ENCODE measurements at places on chromosomes 5 and 9.

- DNase-seq, result no peak
Observed at GRCh38 chr9:79779901-79780300, 208.1 kb downstream of the TLE4 start.

DNA sequence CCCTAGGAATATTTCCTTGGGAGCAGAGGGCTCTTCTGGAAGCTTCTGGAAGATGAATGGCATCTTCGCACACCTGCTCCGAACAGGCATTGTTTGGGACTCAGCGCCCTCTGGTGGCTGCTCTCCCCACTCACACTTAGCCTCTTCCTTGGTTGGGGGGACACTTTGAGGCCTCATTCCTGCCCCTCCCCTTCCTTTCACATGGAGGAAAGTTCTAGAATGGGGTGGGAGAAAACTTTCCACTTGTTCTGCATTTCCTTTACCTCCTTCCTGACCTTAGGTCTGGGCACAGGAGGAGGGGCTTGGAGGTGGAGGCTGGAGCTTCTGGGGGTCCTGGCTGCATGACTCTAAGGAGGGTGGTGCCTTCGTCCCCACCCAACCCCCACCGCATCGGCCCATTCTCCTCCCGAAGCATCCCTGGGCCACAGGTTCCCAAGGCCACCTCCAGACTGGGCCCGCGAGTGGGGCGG lies 19.3 kb upstream of the SMIM32 start:
- DNase-seq, result peak; percentile 31

GRCh38 chr5:178383301-178383918 lies 150.8 kb upstream of the PHYKPL start:
- no peak for DNase-seq

GRCh38 chr5:156327296-156327695 lies 332 bp downstream of the SGCD start:
- no peak for DNase-seq

DNA sequence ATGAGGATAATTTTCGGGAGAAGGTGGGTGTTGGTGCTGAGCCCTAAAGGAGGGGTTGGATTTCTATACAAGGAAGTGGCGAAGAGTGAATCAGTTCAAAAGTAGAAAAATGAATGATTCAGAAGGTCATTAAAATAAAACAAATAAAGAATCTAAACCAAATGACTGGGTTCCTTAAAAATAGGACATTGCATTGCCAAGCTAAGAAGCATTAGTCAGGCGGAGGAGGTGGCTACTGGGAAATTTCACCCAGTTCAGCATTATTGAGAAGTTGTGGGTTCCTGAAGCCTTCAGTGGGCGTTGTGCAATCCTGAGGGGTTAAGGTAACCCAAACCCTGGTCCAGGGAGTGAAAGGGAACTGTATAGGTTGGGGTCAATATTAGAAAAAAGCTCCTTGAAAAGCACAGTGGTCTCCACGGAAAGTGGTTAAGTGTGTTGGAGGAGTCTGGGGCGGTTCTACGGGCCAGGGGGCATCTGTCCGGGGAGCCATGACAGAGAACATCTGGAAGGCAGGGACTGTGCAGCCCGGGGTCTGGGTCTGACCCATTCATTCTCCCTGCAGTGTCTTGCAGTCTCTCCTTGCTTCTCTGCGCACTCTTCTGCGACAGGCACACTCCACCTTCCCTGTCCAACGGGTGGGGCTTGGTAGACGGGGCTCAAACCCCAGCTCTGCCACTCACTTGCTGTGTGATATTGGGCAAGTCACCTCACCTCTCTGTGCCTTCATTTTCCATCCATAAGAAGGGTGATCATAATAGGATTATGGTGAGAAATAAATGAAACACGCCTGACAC lies 27.6 kb upstream of the DUSP1 start:
- no peak for DNase-seq

DNA sequence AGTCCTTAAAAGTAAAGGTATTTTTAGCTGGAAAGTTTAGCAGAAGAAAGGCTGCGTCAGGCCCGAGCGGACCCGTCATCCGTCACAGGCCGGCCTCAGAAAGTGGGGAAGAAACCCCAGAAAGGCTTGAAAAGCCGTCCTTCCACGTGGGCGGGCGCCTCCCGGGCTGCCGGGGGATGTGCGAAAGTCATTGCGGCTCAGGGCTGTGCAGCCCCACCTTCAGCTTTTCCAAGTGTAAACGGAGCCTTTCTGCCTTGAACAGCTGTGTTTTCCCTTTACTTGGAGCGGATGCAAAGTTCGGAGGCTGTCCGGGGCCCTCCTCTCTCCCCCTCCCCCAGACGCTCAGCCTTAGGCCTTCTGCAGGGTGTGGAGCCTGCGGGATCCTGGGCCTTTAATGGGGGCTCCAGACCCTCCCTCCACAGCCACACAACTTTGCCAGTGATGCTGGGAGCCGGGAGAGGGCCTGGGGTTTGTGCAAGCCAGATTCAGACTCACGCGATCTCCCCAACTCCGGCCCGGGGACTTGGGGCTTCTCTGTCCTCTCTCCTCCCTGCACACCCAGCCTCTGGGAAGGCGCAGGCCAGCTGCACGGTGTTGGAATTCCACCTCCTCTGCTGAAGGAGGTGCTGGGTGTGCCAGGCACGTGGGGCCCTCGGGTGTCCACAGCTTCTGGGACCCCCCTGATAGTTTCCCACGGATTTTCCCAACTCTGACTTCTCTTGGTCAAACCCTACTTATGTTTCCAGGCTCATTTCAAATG lies 95.5 kb upstream of the RAPGEF1 start:
- no peak for DNase-seq

DNA sequence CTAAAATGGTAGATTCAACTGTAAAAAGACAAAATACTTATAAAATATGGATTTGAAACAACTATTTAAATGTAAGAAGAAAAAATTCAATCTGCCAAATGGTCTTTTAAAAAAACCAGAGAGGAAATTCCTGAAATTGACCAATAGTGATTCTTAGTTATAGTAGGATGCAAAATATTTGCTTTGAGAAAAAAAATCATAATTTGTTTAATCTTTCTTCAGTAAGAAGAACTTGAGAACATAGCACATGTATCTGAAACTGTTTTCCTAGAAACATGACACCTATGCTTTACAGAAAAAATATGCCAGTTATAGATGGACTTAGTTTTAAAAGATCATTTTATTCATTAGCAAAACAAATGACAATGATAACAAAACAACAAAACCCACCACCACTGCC lies 186.9 kb upstream of the CD180 start:
- no peak for DNase-seq

DNA sequence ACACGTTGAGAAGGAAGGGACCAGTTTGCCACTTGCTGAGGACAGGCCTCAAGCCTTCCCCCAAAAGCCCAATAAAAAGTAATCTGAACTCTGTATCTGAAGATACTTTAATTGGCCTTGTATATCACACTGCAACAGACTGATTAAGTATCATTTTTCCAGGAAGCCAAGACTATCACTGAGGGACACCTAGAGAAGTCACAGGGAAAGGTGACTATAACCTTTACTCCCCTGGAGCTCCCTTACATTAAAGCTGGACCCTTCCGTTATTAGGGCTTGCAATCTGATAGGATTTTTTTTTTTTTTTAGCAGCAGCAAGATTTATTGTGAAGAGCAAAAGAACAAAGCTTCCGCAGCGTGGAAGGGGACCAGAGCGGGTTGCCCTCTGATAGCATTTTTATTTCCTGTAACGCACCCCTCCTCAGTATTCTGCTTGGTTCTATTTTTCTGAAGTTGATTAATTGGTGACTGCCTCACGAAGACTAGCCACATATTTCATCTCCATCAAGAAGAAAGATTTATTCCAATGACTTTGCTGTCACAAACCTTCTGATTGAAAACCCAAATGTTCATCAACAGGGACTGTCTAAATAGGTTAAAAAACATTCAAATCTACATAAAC lies 2.7 kb downstream of the CDC14B start:
- no peak for DNase-seq

- DNase-seq, result no peak
Observed at GRCh38 chr9:94719878-94720277, 6.6 kb upstream of the AOPEP start.

DNA sequence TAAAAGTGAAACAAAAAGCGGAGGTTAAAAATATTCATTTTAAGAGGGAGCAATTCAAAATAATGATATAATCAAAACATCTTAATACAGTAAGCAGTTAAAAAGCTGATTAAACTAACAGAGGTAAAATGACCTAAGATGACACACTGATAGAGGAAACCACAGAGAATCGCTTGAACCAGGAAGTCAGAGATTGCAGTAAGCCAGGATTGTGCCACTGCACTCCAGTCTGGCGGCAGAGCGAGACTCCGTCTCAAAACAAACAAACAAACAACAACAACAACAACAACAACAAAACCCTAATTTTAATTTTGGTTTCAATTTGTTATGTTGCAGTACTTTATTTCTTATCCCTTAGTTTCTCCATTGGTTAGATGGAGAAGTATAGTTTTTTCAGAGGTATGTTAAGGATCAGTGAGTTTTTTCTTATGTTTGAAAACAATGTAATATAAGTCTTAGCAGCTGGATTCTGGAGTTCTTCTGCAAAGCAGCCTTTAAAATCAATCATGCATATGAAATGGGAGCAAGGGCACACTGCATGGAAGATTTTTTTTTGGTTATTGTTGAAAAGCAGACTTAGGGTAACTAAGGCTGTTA lies 58.5 kb downstream of the MLANA start:
- DNase-seq, result no peak

- DNase-seq, result peak; percentile 93
Observed at GRCh38 chr9:129496473-129497004, 124.4 kb downstream of the C9orf50 start.

DNA sequence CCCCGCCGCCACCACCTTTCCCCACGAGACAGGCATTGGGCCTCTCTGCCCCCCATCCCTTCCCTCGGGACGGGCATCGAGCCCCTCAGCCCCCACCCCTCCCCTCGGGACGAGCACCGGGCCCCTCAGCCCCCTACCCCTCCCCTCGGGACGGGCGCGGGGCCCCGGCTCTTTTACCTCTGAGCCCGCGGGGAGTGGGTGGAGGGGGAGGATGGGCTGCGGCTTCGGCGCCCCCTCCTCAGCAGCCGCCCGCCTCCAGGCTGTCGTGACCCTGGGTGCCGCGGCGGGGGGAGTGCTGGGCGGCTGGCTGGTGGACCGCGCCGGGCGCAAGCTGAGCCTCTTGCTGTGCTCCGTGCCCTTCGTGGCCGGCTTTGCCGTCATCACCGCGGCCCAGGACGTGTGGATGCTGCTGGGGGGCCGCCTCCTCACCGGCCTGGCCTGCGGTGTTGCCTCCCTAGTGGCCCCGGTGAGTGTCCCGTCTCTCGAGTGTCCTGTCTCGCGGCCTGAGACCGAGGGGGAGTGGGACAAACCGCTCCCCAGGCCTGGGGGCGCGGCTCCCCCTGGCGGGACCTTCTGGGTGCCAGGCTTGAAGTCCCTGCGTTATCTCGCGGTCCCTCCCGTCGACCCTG lies 791 bp downstream of the SLC2A8 start:
- DNase-seq, result no peak

DNA sequence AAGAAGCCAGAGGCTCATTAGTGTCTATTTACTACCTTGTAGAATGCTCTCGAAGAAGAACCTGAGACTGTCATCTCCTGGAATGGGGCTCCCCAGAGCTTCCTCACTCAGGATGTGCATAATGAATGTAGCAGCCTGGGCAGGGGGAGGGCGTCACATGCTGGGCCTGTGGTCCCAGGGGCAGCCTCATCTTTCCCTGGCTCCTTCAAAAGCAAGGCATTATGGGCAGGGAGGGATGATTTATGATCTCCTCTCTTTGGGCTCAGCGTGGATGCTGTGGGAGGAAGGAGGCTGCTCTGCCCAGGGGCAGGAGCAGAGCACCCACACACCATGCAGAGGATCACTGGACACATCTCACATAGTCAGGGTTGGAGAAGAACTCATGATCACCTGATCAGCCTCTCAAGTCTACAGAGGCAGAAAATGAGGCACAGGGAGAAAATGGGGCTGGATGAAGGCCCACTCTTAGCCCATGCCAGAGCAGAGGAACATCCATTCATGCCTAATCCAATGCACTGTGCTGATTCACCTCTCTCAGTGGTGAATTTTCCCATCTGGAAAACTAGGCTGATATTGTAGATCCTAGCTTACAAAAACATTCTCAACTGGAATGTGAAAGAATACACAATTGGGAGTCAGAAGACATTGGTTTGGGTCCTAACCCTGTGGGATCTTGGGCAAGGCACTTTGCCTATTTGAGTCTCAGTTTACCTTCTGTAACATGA lies 173.7 kb downstream of the CARTPT start:
- no peak for DNase-seq

GRCh38 chr5:111848476-111848875 lies 91.5 kb upstream of the NREP start:
- DNase-seq, result no peak

DNA sequence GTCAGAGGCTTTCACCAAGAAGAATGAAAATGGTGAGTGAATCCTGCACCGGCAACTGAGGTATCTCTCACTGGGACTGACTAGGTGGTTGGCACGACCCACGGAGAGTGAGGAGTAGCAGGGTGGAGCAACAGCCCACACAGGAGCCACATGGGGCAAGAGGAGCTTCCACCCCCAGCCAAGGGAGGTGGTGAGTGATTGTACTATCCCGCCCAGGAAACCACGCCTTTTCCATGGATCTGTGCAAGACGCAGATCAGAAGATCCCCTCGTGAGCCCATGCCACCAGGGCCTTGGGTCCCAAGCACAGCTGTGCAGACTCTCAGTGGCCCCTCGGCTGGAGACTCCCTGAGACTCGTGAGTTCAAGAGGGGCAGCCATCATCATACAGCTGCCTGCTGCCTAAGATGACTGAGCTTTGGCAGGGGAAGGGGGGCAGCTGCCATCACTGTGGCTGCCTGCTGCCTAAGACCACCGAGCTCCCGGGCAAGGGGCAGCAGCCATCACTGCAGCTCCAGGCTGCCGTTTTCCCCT lies 229.5 kb downstream of the AP3B1 start:
- DNase-seq, result no peak

DNA sequence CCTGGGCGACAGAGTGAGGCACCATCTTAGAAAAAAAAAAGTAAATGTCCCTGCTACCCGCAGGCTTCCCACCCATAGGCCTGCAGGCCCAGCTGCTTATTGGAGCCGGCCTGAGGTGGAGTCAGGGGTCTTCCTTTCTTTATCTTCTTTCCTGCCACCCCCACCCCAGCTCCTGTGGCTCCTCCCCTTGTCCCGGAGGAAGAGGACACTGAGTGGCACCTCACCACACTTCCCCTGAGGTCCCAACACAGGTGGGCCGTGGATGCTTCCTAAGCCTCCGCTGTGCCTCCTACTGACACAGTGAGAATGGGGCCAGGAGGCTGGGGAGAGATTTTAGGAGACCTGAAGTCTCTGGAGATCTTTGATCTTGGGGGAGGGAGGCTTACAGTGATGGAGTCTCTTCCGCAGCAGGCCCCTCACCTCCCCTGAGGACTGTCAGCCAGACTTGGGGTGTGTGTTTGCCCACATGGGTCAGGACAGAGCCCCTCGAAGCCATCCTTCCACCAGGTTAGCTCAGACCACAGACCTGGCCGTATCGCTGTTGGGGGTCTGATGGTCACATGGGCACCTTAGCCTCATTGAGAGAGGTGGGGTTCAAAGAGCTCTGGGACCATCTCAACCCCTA lies 135.4 kb upstream of the IER5L start:
- DNase-seq, result peak; percentile 14

- DNase-seq, result no peak
Observed at GRCh38 chr5:172446336-172447051, 7.8 kb downstream of the SH3PXD2B start.

All from omental fat pad (tissue), 4 donors.